ENCODE measurements at places on chromosomes 6 and 20.

GRCh38 chr20:25041813-25042530 lies 16.0 kb downstream of the ACSS1 start:
- DNase-seq: no peak

GRCh38 chr6:134134654-134135053 lies 82.2 kb upstream of the SLC2A12 start:
- DNase-seq: no peak

DNA sequence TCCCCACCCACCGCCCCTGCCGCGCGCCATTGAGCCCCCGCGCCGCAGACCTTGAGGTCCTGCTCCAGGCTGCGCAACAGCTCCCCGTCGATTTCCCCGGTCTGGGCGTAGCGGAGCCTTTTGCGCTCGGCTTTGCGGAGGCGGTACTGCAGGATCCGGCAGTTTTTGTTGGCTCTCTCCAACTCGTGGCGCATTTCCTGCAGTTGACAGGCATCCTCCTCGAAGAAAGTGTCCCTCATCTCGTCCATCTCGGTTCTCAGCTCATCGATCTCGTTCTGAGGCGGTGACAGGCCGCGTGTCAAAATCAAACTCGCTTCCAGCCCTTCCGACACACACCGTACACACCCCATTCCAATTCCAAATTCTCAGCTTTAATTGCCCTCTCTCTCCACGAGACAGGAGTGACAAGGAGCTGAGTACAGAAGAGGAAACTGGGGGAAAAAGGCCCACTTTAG lies 4.3 kb downstream of the MTCL3 start:
- peak; percentile 66 for DNase-seq

DNA sequence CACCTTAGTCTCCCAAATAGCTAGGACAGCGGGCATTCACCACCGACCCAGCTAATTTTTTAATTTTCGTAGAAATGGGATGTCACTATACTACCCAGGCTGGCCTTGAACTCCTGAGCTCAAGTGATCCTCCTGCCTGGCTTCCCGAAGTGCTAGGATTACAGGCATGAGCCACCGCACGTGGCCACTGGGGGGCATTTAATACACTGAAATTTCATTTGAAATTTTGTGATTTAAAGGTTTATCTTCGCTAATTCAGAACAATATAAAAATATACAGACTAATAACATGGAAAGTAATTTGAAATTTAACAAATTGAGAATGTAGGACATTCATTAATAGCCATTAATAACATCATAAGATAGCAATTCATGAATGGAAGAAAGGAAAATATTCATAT lies 20.5 kb upstream of the TBC1D32 start:
- DNase-seq: peak; percentile 3

GRCh38 chr20:20950620-20951019 lies 155.5 kb downstream of the LINC00237 start:
- no peak for DNase-seq

GRCh38 chr6:82917346-82918064 lies 148.1 kb downstream of the UBE3D start:
- DNase-seq: no peak
